ENCODE measurements at places on chromosomes 2 and 18.

GRCh38 chr18:49241852-49242251 lies 218.6 kb downstream of the DYM start:
- DNase-seq = no peak

DNA sequence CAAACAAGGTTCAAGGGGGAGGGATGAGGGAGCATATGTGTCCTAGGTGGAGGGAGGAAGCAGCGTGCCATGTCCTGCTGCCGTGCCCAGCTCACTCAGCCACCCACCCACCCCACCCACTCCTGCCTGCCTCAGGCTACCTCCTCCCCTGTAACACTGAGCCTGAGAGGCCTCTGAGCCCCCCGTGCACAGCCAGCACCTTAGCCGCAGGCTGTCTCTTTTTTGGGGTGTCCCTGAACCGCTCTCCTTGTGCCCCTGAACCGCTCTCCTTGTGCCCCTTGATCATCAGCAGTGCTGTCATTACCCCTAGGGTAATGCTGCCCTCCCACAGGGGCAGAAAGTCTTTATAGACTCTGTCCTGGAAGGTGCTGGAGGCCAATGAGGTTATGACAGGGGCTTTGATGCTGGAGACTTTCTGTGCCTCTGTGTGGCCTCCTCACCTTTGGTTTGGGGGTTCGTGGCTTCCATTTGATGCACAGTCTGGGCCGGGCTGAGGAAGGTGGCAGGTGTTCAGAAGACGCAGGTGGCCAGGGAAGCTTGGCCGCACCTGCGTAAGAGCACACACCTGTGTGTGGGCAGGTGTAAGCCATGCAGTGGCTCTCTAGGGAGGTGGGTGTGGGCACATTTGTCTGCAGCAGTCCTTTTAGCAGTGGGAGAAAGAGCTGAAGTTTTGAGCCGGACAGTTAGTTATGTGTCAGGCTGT lies 140.0 kb downstream of the SEPTIN10 start:
- DNase-seq = peak; percentile 64

DNA sequence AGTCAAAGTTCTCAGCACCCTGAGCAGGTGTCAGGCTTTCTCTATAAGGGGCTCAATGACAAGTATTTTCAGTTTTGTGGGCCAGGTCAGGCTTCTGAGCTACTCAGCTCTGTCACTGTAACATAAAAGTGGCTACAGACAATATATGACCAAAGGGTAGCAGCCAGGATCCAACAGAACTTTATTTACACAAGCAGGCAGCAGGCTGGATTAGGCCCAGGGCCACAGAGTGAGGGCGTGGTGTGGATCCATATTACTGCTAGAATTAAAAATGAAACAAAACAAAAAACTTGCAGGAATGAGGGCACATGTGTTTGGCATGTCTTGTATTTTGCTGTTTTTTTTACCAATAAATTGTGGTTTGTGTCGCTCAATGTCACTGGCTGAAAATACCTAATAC lies 143.7 kb downstream of the EIPR1 start:
- DNase-seq = no peak

GRCh38 chr18:36634573-36635216 lies 194.1 kb downstream of the TPGS2 start:
- peak; percentile 17 for DNase-seq

- no peak for DNase-seq
Measured at GRCh38 chr2:72935611-72935957, 18.3 kb downstream of the EMX1 start.

GRCh38 chr2:191604154-191604553 lies 73.8 kb upstream of the NABP1 start:
- DNase-seq = no peak

DNA sequence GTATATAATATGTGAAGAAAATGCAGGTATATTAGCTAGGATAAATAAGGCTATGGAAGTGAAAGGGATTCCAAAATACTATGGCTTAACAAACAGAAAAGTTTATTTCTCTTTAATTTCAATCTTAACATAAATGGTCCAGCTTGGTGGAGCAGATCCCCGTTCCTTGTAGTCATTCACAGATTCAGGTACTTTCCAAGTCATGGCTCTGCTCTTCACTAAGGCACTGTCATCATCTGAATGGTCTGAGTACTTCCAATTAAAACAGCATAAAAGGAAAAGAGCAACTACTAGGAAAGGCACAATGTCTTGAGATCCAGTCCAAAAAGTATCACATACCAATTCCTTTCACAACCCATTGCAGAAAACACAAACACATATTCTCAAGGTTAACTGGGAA lies 63.4 kb downstream of the OLA1 start:
- DNase-seq = no peak

GRCh38 chr2:191670076-191670475 lies 7.9 kb upstream of the NABP1 start:
- DNase-seq = no peak

- no peak for DNase-seq
Measured at GRCh38 chr18:14936313-14936712, 188.3 kb downstream of the ANKRD30B start.

GRCh38 chr18:52897611-52898484 lies 557.9 kb downstream of the DCC start:
- no peak for DNase-seq

DNA sequence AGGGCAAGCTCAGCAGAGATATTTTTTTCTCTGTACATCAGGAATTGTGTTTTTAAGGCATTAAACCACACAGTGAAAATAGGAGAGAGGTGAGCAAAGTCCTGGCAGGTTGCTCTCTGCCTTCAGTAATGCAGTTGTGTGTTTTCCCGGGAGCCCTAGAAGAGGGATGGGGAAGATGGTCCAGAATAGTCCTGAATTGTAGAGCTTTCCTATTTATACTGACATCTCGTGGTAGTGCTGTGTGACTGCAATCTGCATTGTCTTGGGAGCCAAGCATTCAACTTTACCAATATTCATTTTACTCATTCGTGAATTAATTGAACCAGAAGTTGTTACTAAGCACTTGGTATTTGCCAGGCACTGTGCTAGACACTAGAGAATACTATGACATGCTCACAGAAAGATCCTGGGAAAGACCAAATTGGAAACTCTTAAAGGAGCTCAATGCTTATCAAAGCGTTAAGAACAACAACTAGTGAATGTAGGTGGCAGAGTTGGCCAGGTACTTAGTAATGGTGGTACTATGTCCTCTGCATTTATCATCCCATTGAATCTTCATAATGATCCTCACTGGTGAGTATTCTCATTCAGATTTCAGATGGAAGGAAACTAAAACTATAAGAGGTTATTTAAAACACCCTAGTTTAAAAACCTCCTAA lies 214.6 kb downstream of the TRIB2 start:
- DNase-seq = no peak

DNA sequence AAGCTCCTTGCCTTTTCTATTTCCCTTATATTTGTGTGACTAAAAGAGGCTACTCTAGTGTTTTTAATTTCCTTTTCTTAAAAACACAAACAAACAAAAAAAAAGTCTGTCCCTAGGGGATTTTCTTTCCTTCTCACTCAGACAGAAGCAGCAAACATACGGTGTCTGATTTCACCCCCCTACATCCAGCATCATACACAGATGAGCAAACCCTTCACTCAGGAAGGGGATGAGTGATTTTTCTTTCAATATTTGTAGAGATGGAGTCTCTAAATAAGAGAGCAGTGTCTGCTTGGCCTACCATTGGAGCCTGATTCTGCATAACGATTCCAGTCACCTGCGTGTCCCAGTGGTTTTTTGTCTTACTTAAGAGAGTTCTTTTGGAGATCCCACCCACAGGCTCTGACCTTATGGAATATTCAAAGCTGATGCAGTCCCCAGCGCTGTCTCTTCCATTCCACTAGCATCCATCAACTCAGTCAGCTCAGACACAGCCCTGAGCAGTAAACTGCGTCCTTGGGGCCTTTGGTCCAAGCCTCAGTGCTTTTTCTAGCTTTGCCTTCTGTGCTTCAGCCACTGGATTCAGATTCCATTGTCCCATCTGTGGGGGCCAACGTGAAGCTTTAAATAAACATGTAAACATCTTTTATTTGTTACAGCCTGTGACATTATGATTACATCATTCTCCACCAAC lies 52.6 kb upstream of the TPO start:
- no peak for DNase-seq

GRCh38 chr2:66364495-66365333 lies 70.2 kb upstream of the MEIS1 start:
- DNase-seq = no peak

DNA sequence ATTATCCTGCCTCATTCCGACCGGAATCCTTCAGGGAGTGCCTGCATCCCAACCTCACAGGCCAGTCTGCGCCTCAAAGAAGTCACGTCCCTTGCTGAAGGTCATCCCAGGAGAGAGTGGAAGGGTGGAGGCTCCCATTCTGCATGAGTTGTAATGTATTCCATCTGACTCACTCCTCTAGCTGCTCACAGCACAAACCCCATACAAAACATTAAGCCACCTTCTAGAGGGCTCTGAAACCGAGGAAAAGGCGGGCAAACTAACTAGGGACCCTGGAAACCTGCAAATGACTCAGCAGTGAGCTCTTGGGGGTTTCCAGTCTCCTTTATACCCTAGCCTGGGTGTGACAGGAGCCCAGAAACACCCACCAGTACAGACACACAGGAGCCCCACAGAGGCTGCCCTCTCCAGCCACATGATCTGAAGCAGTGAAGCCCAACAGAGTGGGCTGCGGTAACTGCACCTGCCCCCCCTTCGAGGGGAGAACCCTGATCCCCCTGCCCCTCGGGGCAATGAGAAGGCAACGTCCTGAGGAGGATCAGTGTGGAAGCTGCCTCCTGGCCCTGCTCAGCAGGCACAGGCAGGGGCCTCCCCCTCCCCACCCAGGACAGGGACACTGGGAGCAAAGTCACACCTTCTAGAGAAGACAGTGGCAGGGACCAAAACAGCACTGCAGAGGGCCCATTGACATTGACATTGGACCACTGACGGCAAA lies 69.3 kb upstream of the SNTG2 start:
- no peak for DNase-seq

GRCh38 chr18:61172624-61173023 lies 160.6 kb upstream of the CDH20 start:
- DNase-seq = no peak

DNA sequence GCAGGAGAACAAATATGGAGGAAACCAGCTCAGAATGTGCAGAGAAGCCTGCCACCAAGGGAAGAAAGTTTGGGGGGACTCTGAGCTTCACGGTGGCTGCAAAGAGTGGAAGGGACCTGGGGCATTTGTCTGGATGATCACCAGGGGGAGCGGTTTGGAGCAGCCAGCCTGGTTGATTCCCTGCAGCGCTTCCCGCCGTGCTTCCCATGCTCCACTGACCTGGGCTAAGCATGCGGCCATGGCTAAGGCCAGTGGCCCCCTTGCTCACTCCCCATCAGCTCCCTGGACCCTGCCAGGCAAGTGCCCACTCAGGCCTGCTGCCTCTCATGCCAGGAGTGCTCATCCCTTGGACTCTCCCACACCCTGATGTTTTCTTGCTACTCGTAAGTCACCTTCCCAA lies 27.0 kb downstream of the NTSR2 start:
- no peak for DNase-seq

GRCh38 chr2:68045342-68045741 lies 17.5 kb downstream of the C1D start:
- no peak for DNase-seq
